ENCODE measurements at places on chromosomes 3 and 15.

DNA sequence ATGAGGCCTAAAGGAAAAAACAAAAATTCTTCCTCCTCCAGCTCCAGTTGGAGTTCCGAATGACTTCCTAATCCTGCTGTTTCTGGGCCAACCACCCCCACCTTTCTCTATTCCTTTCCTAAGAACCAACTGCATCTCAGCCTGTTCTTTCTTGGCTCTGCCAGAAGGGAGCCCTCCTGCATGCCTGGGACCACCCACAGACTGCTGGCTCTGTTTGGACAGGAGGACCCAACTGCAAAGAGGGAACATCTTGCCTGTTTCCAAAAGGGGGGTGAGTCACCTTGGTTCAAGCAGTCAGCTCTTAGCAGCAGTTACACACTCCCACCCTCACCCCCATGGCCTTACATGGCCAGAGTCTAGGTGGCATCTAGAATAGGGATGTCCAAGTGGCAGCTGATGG lies 116.0 kb upstream of the PRICKLE2 start:
- no peak for DNase-seq

DNA sequence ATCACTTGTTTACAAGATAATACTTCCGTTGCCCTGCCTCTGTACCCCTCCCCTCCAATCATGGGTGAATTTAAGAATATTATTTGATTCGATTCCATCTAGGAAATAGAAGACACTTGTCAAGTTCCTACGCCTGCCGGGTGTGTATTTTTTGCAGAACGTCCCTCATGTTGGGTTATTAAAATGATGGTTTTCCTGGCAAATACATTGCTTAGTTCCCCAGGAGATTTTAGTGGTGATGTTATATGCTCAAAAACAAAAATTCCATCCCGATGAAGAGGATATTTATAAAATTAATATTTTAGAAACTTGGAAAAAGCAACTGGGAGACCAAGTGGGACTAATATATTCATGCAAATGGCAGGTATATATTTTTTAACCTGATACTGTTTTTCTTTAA lies 548.4 kb downstream of the EDEM1 start:
- DNase-seq: no peak

DNA sequence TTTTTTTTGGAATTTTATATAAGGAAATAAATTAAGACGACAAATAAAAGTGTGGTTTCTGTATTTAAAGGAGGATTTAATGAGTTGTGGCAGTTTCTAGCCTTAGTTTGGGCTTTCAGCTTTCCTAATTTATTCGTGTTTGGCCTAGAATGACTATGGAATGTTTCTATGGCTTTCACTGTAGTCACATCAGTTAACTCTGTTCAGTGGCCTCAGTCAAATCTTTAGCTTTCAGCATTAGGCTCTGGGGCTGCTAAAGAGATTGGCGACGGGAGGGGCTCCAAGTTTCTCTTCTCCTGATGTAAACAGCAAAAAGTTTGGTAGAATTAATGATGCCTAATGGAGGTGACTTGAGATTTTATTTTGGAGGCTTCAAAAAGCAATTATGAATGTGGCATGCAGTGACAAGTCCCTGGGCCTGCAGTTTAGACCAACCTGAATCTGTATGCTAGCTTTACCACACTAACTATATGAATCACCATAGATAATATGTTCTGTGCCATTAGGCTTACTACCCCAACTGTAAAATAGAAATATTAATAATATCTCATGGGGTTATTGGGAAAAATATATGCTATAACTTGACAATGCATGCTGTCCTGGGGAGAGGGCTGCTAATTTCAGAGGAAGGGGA lies 47.1 kb upstream of the ADGRG7 start:
- no peak for DNase-seq

DNA sequence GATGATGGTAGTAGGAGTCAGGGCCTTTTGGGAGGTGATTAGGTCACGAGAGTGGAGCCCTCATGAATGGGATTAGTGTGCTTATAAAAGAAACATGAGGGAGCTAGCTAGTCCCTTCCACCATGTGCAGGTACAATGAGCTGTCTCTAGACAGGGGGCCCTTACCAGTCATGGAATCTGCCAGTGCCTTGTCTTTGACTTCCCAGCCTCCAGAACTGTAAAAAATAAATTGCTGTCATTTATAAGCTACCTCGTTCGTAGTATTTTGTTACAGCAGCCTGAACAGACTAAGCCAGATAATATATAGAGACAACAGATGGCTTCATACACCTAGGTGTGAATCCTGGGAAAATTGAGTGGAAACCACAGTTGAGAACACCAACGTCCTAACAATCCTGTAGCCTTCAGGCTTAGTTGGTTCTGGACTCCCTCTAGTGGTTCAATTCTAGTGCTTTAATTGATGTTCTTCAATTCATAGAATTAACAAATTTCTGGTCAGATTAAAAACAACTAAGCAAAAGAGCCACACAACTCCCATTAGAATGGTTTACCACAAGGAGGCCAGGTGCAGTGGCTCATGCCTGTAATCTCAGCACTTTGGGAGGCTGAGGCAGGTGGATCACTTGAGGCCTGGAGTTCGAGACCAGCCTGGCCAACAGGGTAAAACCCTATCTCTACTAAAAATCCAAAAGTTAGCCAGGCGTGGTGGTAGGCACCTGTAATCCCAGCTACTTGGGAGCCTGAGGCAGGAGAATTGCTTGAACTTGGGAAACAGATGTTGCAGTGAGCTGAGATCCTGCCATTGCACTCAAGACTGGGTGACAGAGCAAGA lies 21.3 kb upstream of the GATM start:
- no peak for DNase-seq

DNA sequence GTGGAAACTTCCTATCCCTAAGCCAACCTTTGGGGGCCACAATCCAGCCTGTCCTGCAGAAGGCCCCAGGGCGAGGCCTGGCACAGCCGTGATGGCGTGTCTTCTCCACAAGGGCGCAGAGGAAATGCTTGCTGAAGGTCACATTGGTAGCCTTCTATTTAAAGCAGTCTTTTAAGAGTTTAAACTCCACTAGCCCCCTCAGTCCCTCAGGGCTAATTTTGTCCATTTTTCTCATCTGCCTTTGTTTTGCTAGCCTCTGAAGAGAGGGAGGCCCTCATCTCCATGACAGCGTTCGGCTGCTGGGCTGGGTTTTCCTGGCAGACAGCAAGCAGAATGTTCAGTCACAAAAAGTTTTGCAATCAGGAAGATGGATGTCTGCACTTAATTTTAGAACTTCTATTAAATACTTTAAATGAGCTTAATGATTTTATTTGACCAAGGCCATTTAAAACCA lies 40.8 kb downstream of the RARB start:
- DNase-seq: no peak

GRCh38 chr3:25427155-25427554 lies 908 bp upstream of the RARB start:
- DNase-seq: no peak

DNA sequence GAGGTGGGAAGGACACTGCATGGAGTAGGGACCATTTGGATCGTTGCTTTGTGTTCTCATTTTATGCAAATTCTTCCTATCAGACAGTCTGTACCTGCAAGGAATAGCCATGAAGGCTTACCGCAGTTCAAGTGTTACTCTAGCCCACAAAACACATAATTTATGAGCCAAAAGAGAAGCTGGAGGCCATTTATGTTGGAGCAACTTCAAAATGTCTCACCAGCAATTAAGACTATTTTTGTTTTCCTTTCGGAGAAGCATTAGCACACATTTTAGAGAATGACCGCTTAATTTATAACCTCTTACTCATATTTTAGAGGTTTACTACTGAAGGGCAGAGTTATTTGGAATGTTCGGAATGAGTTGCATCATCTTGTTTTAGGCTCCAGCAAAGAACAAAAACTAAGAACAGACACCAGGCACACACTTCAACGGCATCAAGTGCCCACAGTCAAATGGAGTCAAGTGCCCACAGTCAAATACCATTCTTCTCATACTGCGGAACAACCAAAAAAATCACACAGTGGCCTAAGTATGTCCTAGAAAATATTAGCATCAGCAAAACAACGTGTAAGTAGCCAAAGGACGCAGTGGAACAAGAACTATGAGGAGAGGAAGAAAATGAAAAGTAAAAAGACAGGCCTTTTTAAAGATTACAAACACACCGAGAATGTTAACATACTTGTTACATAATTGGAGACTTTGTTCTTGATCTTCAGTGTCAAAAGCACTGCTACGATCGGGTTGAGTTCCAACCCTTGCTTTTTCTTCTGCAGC lies 17.5 kb upstream of the GOLGA8J start:
- no peak for DNase-seq

GRCh38 chr15:70545526-70545925 lies 217.8 kb downstream of the UACA start:
- DNase-seq: no peak

DNA sequence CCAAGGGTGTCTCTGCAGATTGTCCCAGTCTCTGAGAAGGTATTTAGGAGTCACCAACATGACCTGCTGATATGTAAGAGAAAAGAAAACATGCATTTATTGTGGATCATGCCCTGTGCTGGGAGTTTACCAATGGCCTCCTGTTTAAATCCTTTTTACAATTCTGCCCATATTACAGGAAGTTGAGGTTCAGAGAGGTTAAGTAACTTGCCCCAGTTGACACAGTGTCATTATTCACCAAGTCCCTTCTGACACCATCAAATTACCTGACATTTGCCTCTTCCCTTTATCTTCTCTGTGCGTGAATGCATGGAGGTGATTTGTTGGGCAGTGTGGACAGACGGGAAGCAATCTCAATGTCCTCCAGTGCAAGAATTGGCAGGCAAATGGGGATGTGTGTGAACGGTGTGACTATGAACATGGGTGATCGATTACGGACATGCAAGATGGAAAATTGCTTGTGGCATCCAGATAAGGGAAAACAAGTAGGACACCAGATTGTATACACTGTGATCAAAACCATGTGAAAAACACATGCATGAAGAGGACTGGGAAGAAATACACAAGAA lies 27.3 kb downstream of the ZNF710 start:
- DNase-seq: no peak

DNA sequence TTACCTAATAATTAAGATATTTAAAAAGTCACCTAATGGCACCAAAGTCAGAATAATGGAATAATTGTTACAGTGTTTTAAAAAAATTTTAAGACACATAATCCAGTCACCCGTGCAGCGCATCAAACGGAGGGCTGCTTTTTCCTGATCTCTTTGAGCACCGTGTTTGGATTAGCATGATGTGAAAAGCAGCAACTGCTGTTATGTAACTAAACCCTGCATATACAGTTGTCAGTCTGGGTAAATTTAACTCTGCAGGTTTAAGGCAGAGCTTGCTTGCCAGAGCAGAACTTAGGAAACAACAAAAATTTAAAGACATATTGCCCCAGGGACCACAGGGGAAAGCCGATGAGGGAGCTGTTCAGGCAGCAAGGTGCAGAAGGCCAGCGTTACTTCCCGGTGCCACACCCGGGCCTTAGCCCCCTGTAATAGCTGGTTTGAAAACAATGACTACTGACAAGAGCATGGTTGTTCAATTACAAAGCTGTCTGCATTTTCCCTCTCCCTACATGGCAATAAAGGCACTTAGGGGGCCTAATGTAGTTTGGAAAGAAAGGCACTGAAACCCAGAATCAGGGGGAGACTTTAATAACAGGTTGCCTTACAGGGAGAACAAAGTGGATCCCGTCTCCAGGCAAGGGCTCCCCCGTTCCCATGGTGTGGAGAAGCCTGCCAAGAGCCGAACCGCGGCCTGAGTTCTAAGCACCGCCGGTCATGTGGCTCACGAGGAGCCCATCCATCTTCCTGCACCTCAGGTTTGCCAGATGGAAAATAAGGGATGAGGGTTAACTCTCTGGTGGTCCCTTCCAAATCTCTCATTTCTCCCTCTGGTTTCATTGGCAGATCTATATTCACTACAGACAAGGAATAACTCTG lies 32.2 kb downstream of the RORA start:
- DNase-seq: no peak

- DNase-seq: no peak
These were observed 1241.5 kb downstream of the ROBO2 start for GRCh38 chr3:78281381-78281780.

DNA sequence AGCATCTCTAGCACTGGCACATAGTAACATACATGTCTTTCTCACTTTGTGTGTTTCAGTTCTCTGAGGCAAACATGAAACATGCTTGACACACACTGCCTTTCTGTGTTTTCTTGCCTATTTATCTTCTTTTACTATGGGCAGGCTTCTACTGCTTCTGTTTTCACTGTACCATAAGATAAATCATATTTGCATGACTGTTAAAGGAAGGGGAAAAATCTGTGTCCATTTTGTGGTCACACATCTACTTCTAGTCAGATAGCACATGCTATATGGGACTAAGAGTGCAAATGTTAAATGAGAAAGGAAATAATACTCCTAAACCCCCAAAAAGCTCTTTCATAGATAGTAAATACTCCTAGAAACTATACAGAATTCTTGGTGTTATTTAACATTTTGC lies 386.4 kb downstream of the ZBTB20 start:
- no peak for DNase-seq

- no peak for DNase-seq
These were observed 57.4 kb upstream of the ICE2 start for GRCh38 chr15:60536314-60536713.

DNA sequence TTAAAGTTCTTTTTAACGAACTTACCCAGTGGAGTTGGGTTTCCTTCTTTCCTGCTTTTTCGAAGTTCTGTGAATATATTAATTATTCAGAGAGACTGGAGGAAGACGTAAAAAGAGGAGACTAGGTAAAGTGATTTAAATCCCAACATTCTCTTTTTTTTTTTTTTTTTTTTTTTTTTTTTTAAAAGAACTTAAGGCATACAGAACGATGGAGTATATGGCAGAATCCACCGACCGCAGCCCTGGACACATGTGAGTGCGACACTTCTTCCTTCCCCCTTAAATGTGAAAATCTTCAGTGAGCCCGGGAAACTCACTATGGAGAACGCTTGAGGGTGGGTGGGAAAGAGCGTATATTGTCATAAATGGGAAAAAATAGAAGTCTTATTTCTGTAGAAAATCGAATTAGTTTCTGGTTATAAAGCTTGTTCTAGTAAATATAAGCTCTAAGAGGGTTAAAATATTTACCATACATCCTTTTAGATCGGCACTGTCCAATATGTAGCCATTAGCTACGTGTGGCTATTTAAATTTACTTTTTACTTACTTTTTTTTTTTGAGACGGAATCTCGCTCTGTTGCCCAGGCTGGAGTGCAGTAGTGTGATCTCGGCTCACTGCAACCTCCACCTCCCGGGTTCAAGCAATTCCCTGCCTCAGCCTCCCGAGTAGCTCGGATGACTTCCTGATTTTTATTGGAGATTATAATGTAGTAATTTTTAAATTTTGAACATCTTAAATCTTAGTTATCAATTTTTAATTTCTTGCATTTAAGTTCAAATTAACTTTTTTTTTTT lies 892 bp downstream of the NMD3 start:
- no peak for DNase-seq

GRCh38 chr3:69716119-69716518 lies 23.1 kb upstream of the MITF start:
- DNase-seq: no peak

- DNase-seq: no peak
These were observed 25.5 kb downstream of the FAM174B start for GRCh38 chr15:92629975-92630626.

- no peak for DNase-seq
These were observed 404.5 kb downstream of the OCA2 start for GRCh38 chr15:27694506-27695087.

Data from stimulated activated CD4-positive, alpha-beta T cell treated with anti-CD3 and anti-CD28 coated beads, TNF-alpha, amount 100 ng/mL, for 4 hours (primary cell).